Astrocyte (in vitro differentiated cells and primary cell): ENCODE measurements at places on chromosomes 12 and 14. TPM values are rescaled to one million over a fixed set of nuclear protein-coding genes. Genes with fewer than 3 reads are reported as not detected.

DNA sequence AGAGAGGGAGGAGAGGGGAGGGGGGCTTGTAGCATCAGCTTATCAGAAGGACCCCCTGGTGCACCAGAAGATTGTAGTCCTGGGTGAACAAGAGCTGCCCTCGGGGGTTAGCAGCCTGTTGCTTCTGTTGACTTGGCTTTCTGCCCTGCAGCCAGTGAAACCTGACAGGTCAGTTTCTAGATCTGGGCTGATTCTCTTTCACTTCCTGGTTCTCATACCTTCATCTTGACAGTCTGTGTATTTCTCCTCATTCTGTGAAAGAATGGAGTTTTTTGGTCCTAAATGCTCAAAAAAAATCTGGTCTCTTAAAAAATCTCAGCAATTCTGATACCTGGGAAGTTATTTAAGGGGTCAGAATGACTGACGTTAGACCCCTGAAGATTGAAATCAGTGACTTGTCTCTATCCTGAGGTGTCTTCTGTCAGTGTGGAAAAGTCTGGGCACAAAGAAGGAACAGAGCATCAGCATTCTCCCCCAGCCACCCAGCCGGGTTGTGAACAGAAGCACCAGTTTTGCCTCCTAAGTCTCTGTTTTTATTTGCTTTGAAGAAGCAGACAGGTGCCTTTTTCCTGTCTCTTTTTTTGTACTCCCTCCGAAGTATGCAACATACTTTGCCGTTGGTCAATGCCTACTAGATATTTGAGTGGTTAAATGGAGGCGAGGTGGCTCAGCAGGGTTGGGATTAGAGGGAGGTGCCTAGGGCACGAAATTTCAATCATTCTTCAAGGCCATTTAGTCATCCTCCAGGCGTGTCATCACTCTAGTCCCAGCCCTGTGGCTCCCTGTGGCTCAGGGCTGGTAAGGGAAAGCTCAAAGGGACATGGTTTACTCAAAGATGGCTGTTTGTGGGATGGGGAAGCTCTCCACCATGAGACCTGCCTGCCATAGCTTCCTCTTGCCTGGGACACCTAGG lies 24.0 kb downstream of the TTC9 start:
- no peak for DNase-seq

GRCh38 chr12:56634242-56634836 lies 4.2 kb upstream of the BAZ2A start:
- DNase-seq = no peak

GRCh38 chr12:1429980-1430379 lies 164.4 kb downstream of the FBXL14 start:
- peak; percentile 71 for DNase-seq

- no peak for DNase-seq
Observed at GRCh38 chr12:104643093-104643818, 186.5 kb downstream of the CHST11 start.

DNA sequence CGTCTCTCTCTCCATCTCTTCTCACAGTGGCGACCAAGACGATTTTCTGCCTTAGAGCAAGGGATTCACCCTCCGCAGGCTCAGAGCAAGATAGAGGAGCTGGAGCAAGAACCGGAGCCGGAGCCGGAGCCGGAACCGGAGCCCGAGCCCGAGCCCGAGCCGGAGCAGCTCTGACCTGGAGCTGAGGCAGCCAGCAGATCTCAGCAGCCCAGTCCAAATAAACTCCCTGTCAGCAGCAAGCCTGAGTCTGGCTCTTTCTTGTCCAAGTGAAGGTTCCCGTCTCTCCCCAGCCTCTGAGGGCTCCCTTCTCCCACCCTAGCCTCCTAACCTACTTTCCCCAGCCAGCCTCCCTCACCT lies 5.9 kb downstream of the LAG3 start:
- no peak for DNase-seq

GRCh38 chr12:40011775-40012129 lies 94.1 kb downstream of the SLC2A13 start:
- DNase-seq = no peak

The LPAR5 gene
- total RNA-seq = 0.73 and 0.89 TPM in 2 replicates

The NDUFA9 gene
- 97.8 and 101 TPM in 2 replicates for total RNA-seq

The SALL2 gene
- 28.3 and 34.5 TPM in 2 replicates for total RNA-seq

The RNU4-1 gene
- total RNA-seq = 2,477 and 2,591 TPM in 2 replicates

The CCDC38 gene
- total RNA-seq = 0.07 TPM in 1 of 2 replicates, not detected in the other

The COQ5 gene
- total RNA-seq = 22.9 and 23.4 TPM in 2 replicates

The P2RX4 gene
- 13.9 and 14.3 TPM in 2 replicates for total RNA-seq
